ENCODE measurements at places on chromosomes 6 and 20.
A peak's percentile ranks its signal among the peaks of the same experiment; 100 is the strongest.

GRCh38 chr20:25320035-25320800 lies 70.4 kb downstream of the ABHD12 start:
- no peak for DNase-seq

GRCh38 chr6:71579902-71580301 lies 291.3 kb downstream of the OGFRL1 start:
- DNase-seq, result no peak

- no peak for DNase-seq
Observed at GRCh38 chr6:42137194-42137753, 5.1 kb downstream of the C6orf132 start.

- no peak for DNase-seq
Observed at GRCh38 chr6:129731428-129731827, 21.5 kb upstream of the ARHGAP18 start.

- DNase-seq, result no peak
Observed at GRCh38 chr6:38861926-38862401, 146.9 kb downstream of the DNAH8 start.

- DNase-seq, result no peak
Observed at GRCh38 chr20:13034115-13034514, 25.3 kb downstream of the SPTLC3 start.

DNA sequence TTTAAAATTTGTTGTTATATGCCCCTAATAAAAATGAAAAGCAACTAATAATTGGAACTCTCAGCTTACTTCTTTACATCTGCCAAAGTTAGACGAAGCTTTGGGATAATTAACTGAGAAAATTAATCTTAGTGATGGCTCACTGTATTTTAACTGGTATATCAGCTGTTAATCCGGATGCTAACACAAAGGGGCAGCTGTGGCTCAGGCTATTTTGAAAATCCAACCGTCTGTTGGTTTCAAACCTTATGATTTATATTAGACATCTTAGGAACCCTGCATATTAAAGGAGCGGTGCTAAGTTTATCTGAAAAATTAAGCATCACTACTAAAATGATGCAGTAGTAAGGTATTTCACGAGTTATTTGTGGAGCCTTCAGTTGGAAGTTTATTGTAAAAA lies 96.6 kb downstream of the AKAP7 start:
- DNase-seq, result no peak

DNA sequence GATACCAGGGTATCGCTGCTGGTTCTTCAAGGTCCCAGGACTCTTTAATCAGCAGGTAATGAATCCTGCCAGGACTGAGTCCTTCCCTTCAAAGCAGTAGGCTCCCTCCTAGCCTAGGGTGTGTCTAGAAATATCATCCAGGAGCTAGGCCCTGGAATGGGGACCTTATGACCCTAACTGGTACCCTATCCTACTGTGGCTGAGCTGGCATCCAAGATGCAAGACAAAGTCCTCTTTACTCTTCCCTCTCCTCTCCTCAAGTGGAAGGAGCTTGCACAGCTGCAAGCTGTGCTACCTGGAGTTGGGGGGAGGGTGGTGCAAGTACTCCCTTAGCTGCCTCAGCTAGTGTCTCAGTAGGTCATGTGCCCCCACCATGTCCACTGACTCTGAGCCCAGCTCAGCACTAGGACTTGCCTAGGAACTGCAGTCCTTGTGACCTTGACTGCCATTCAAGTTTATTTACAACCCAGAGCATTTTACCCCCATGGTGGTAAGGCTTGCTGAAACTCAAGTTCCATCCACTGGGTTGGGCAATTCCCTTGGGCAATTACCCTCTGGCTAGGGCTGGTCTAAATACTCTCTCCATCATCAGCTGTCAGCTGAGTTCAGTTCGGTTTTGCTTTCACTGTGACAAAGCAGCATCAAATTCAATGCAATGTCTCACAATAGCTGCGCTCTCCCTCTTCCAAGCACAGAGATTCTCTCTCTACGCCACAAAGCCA lies 48.4 kb upstream of the TOP1 start:
- DNase-seq, result no peak

- DNase-seq, result no peak
Observed at GRCh38 chr6:164178679-164179332, 764.3 kb downstream of the QKI start.

DNA sequence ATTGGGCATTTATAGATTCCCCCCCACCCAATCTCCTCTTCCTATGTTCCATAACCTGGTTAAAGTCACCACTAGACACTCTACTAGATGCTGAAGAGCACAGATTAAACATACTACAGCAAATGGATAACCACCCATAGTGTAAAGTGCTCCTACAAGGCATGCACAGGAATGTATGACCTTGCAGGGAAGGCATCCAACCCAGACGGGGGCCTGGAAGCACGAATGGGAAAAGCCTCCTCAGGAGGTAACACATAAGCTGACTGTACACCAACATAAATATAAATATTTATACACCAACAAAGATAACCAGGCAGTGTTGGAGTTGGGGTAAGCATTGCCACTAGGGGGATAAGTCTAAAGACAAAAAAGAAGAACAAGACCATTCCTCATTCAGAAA lies 691.7 kb downstream of the GRIK2 start:
- no peak for DNase-seq

DNA sequence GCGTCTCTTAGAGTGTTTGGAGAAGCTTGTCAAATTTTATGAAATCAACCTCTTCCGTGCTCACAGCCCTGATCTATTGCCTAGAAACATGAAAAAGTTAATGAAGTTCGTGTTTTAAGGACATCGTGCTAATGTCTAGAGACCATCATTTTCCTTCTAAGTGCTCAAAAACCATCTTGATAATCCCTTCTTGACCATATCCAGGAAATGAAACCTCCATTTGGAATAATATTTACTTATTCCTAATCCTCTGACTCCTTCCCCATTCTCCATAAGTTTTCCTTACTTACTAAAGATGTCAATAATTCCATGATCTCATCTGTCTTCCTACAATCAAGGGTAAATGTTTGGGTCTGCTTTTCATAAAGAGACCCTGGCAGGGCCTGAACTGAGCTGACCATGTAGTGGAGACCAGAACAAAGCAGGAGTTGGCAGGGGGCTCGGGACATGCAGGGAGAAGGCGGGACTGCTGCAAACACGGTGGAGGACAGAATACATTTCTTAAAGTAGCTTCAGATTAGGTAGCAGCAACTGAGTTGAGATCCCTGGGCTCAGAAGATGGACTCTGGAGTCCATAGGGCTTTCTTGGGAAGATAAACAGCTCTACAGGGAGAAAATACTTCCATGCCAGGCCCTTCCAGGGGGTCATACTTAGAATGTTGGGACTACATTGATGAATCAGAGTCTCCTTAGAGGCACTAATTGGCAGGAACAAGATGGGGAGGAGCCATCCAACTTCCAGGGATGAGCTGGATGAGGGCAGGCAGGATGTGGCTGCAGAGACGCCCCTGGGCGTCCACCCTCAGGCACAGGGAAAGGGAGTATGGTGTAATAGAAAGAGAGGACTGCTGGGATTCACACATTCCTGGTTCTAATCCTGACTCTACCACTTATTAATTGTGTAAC lies 100.7 kb downstream of the RIN2 start:
- DNase-seq, result no peak

GRCh38 chr20:59940956-59941294 lies 736 bp downstream of the FAM217B start:
- DNase-seq, result no peak

- peak; percentile 29 for DNase-seq
Observed at GRCh38 chr20:36344517-36345132, 38.5 kb downstream of the DLGAP4 start.

GRCh38 chr20:51384875-51385274 lies 157.6 kb downstream of the NFATC2 start:
- no peak for DNase-seq

All from glomerular endothelial cell (primary cell).